Activated naive CD8-positive, alpha-beta T cell treated with anti-CD3 and anti-CD28 coated beads, Interleukin-2, amount 10 ng/mL, durations not matched to agents 7 days and 5 days (primary cell): ENCODE measurements at places on chromosomes 5 and 9. TPM values are rescaled to one million over a fixed set of nuclear protein-coding genes. Genes with fewer than 3 reads are reported as not detected.
A peak's percentile ranks its signal among the peaks of the same experiment; 100 is the strongest.

Gene CDH9
- total RNA-seq: not detected

DNA sequence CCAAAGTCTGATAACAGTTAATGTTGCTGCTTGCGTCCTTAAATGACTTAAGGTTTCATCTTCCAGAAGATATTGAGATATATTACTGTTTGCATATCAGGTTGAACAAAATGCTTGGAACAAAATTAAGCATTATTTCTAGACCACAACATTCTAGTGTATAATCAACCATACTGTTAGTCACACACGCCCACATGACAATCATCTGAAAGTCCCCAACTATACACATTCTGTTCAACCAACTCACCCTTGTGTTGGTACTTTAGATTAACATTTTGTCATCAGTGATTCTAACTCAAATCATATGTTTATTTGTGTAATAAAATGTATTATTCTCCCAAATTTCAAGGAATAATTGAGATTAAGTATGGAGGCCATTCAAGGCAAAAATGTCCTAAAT, 47.3 kb downstream of the LURAP1L start:
- DNase-seq: no peak

- no peak for DNase-seq
These were observed 61.9 kb downstream of the GLIS3 start for GRCh38 chr9:4237748-4238511.

- DNase-seq: peak; percentile 6
These were observed 21.5 kb upstream of the COL5A1 start for GRCh38 chr9:134619983-134620661.

- DNase-seq: no peak
These were observed 336.5 kb downstream of the DIRAS2 start for GRCh38 chr9:90306158-90306557.

GRCh38 chr5:80189201-80189600, 66.6 kb downstream of the SERINC5 start:
- no peak for DNase-seq

DNA sequence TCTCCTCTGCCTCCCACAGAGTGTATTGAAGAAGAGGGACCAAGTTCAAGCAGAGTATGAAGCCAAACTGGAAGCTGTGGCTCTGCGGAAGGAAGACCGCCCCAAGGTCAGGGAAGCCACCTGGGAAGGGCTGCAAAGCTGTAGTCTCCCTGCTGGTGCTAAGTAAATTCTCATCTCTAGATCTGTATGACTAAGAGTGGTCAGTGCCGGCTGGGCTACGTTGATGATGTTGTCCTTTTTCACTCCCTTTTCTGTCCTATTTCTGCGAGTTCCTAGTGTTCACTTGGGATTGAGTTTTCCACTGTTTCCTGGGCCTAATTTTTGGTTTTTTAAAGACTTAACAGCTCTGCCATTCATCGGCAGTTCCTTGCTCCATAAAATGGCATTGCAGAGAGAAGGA, 39.8 kb downstream of the SLC46A2 start:
- no peak for DNase-seq

DNA sequence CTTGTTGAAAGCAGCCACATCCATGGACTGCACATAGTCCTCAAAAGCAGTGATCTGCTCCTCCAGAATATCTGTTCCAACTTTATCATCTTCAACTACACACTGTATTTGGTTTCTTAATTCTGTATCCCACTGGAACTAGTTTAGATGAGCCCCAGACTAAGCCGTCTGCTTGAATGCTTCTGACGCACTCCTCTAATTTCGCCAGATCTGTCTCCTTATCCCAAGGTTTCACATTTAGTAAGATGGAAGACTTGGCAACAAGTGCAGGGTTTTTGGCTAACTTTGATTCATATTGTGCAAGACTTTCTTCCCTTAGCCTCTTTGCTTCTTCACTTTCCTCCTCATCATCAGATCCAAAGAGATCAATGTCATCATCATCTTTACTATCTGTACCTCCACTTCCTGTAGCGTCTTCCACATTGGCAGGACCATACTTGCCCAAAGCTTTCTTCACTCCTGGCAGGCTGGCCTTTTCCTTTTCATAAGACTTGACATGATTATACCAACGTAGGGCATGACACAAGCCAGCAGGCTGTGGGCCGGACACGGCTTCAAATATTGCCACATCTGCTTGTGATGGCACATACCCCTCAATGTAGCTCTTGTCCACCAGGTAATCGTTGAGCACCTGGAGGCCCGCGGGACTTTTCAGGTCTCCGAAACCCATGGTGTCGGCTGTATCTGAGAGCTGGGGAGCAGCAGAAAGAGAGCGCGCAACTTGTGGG, 56.2 kb upstream of the PIK3R1 start:
- DNase-seq: no peak

Gene GARIN3
- not detected for total RNA-seq

Gene LCN9
- not detected for total RNA-seq

- DNase-seq: no peak
These were observed 28.4 kb downstream of the MCTP1 start for GRCh38 chr5:95256446-95256845.

Gene LCN12
- total RNA-seq: 1.1 TPM

GRCh38 chr9:104080983-104081382, 13.1 kb upstream of the SMC2 start:
- no peak for DNase-seq

Gene DEPDC1B
- 30.0 TPM for total RNA-seq

Gene GRXCR2
- not detected for total RNA-seq

Gene SLC36A2
- not detected for total RNA-seq

DNA sequence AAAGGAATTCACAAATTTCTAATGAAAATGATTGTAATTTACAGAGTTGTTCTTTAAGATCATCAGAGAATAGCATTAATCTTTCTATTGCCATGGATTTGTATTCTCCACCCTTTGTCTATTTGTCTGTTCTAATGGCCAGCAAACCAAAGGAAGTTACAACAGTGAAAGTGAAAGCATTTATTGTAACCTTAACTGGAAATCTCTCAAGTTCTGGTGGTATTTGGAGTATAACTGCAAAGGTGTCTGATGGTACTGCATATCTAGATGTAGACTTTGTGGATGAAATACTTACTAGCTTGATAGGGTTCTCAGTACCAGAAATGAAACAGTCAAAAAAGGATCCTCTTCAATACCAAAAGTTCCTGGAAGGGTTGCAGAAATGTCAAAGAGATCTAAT, 21.7 kb downstream of the RMI1 start:
- DNase-seq: no peak

Gene PAPPA
- not detected for total RNA-seq

GRCh38 chr9:114433720-114434255, 46.0 kb upstream of the AKNA start:
- DNase-seq: peak; percentile 17

Gene ANKRD18B
- total RNA-seq: not detected

Gene LECT2
- total RNA-seq: not detected

DNA sequence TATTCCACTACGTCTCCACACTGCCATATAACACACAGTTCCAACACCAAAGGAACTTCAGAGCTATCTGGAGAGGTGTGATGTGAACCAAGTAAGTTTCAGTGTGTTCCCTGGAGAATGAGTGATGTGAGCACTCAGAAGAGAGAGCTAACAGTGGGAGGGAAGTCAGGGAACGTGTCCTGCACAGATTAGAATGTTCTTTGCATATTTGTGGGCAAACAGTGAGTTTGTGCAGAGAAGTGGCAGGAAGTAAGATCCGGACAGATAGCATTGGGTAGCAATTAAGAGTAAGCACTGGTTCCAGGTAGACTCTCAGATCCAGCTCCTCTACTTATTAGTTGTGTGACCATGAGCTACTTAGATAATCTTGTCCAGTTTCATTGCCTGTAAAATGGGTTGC, 206.4 kb downstream of the PDZD2 start:
- DNase-seq: no peak

- DNase-seq: no peak
These were observed 583.4 kb downstream of the ACTL7B start for GRCh38 chr9:108272349-108272899.

DNA sequence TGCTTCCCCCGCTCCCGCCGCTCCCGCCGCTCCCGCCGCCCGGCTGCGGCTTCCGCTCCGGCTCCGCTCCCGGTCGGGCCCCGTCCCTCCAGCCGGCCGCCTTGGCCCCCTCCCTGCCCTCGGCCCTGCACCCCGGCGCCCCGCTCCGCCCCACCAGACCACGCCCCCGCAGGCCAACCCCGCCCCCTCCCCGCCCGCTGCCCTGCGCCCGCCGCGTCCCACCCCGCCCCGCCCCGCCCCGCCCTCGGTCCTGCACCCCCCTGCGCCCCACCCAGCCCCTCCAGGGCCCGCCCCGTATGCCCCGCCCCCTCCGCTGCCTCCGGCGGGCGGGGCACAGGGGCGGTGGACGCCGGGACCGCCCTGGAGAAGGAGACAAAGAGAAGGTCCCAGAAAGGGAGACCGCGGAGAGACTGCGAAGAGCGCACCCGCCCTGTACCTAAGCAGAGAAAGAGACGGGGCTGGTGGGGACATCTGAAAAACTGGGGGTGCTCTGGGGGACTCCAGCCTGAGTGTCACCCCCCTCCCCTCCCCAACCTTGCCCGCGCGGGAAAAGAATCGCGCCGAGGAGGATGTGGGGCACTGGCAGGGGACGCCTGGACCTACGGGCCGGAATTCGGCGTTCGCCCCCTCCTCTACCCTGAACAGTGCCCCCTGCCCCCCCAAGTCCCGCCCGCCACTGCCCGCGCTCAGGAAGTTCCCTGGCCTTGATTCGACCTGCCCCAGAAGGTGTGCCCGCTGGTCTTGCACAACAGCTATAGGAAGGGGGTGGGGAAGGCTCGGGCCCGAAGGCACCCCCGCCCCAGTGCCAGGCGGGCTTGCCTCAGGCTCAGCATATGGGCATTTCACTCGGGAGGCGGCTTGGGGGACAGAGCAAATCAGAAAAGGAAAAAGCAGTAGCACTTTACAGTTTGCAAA, 42.8 kb upstream of the STXBP1 start:
- peak; percentile 89 for DNase-seq

DNA sequence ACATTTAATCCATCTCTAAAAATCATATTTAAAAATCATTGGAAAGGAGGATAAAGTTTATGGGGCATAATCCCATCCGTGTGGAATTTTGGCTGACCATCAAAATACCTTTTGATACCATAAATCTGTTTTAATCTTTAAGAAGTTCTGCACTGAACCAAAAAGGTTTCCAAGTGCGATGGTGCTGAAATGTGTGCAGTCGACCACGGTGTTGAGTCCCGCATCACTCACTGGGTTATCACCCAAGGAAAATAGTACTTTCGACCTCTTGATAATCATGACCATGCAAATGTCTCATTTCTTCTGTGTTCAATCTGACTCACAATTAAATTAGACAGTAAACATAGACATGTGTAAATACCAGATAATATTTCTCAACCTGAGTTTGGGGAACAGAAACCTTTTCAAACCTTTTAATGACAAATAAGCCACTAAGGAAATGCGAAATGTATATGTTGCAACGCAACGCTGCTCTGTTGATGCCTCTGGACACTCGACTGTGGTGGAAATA, 62.0 kb upstream of the CDH6 start:
- no peak for DNase-seq

DNA sequence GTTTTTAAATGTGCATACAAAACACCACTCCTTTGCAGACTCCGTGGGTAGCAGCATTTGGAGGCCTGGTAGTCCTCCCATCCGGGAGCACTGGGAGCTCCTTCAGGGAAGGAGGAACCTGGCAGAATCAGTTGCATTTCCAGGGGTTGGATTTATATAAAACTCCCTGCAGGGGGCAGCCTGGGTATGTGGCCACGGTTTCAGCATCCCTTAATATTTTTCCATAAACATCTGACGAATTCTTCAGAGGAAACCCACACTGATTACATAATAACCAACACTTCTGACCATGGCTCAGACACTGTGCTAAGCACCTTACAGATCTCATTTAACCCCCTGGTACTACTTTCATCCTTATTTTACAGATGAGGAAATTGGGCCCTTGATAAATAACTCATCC, 6.1 kb upstream of the AFAP1L1 start:
- no peak for DNase-seq

- DNase-seq: no peak
These were observed 52.3 kb downstream of the ZNF510 start for GRCh38 chr9:96725576-96725975.

Gene GRIN1
- total RNA-seq: not detected

- DNase-seq: no peak
These were observed 22.4 kb downstream of the GNAQ start for GRCh38 chr9:78009186-78009585.

Gene SGCD
- total RNA-seq: 0.30 TPM

- DNase-seq: no peak
These were observed 144.9 kb downstream of the ERCC6L2 start for GRCh38 chr9:96020300-96020791.

Gene TEX48
- not detected for total RNA-seq

Gene SPATA31D4
- total RNA-seq: not detected

Gene PSIP1
- 160 TPM for total RNA-seq

- no peak for DNase-seq
These were observed 39.3 kb upstream of the OLFM1 start for GRCh38 chr9:135048046-135048757.

DNA sequence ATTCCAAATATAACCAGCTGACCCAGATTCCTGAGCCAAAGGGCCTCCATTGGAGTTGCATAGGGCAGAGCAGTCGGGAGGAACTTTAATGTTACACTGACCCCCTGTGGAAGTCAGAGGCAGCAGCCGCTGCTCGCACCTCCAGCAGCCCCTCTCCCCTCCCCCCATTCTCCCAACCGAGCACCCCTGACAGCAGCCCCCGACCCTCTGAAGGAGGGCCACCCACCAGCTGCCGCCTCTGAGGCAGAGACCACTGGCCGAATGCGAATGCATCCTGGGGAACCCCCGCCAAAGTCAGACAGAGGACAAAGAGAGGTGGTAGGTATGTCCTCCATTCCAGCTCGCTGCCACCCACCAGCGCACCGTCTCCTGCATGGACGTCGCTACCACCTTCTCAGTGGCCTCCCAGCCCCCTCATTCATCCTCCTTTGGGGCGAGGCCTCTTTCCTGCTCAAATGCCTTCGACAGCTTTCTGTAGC, 231.0 kb downstream of the CDK5RAP2 start:
- DNase-seq: no peak

GRCh38 chr9:107858260-107858659, 368.7 kb upstream of the KLF4 start:
- no peak for DNase-seq

- DNase-seq: no peak
These were observed 779.3 kb downstream of the CDH9 start for GRCh38 chr5:26259081-26259480.

DNA sequence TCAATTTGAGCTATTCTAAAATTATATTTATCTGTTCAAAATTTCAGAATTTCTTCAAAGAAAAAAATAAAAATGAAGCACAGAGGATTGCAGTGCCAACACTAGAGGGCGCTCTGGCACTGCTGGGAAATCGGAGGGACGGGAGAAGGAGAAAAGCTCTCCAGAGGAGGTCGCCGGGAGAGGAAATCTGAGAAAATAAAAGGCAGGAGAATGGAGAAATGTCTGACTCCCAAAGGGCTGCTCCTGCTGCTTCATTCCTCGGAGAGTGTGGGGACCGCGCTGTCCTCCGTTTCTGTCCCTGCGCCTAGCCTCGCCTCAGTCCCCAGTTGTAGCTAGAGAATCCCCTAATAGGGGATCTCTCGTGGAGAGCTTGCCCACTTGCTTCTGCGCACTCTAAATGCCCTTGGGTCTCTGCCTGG, 40.0 kb upstream of the ARSB start:
- DNase-seq: peak; percentile 68

GRCh38 chr9:114078781-114079156, 669 bp upstream of the AMBP start:
- DNase-seq: no peak
